ENCODE measurements at places on chromosomes 3 and 15. TPM values are rescaled to one million over a fixed set of nuclear protein-coding genes. Genes with fewer than 3 reads are reported as not detected.

The GATA2 gene
- 23.9 TPM for total RNA-seq

The DNAH1 gene
- total RNA-seq: 2.6 TPM

The PPP4R2 gene
- total RNA-seq: 86.5 TPM

The CTXN2 gene
- not detected for total RNA-seq

The MKRN3 gene
- not detected for total RNA-seq

The ITIH1 gene
- total RNA-seq: 8.0 TPM

The ADGRG7 gene
- 2.8 TPM for total RNA-seq

The ACY1 gene
- total RNA-seq: 54.2 TPM
